ENCODE measurements at places on chromosomes 13 and 19.

- no peak for DNase-seq
Observed at GRCh38 chr19:31840371-31840770, 491.1 kb upstream of the TSHZ3 start.

- no peak for DNase-seq
Observed at GRCh38 chr13:99335603-99336002, 28.4 kb upstream of the GPR183 start.

GRCh38 chr13:46288570-46289259 is 77.0 kb downstream of the LRRC63 start:
- peak; percentile 34 for DNase-seq

- no peak for DNase-seq
Observed at GRCh38 chr13:110424569-110425443, 117.7 kb downstream of the COL4A2 start.

- no peak for DNase-seq
Observed at GRCh38 chr13:41465241-41465847, 8.0 kb downstream of the RGCC start.
